ENCODE measurements at places on chromosomes 7 and 10.

- DNase-seq: no peak
These were observed 120.7 kb downstream of the PRKAG2 start for GRCh38 chr7:151756076-151756731.

GRCh38 chr7:135260930-135261721, 27.5 kb downstream of the STRA8 start:
- DNase-seq: no peak

- no peak for DNase-seq
These were observed 227.8 kb downstream of the CELF2 start for GRCh38 chr10:11245510-11245909.

DNA sequence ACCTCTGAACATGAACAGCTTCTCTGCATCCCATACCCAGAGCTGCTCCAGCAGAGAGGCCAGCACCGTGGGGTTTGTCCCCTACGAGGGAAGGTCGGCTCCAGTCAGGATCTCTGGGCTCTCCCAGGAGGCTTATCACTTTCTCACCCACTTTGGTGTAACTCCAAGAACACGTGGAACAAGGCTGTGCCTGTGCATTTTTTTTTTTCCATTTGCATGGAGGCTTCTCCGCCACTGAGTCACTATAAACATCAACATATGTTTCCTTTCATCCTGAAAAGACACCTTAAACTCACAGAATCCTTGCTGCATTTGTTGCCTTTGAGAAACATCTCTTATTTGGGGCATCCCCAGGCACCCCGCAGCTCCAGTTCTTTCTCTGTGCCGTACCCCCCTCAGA, 29.4 kb upstream of the ECHDC3 start:
- no peak for DNase-seq

- no peak for DNase-seq
These were observed 246.1 kb downstream of the RPS24 start for GRCh38 chr10:78279756-78280155.

GRCh38 chr7:44052771-44053365, 8.4 kb downstream of the DBNL start:
- no peak for DNase-seq

GRCh38 chr7:18202315-18203045, 174.8 kb upstream of the PRPS1L1 start:
- DNase-seq: no peak

- DNase-seq: no peak
These were observed 2.3 kb downstream of the CDK13 start for GRCh38 chr7:39952374-39952773.

GRCh38 chr10:104274762-104275721, 6.1 kb downstream of the GSTO2 start:
- no peak for DNase-seq

DNA sequence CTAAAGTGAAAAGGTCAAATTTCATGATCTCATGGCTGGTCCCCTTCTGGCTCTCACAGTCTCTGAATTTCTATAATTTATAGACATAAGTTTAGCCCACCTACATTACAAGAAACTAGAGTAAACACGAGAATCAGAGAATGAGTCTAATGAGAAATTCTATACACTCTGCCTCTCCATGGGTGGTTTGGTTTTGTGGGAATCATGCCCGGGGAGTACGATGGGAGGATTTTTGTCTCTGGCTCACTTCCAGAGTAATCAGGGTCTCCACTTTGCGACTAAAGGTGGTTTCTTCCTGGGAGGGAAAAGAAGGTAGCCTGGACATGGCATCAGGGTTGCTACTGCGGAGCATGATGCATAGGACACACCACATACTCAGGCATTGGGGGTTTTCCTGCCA, 69.7 kb downstream of the MRC1 start:
- DNase-seq: no peak

- DNase-seq: no peak
These were observed 146.6 kb downstream of the REEP3 start for GRCh38 chr10:63667596-63668480.

- DNase-seq: no peak
These were observed 38.4 kb downstream of the VSTM4 start for GRCh38 chr10:49076741-49077521.

DNA sequence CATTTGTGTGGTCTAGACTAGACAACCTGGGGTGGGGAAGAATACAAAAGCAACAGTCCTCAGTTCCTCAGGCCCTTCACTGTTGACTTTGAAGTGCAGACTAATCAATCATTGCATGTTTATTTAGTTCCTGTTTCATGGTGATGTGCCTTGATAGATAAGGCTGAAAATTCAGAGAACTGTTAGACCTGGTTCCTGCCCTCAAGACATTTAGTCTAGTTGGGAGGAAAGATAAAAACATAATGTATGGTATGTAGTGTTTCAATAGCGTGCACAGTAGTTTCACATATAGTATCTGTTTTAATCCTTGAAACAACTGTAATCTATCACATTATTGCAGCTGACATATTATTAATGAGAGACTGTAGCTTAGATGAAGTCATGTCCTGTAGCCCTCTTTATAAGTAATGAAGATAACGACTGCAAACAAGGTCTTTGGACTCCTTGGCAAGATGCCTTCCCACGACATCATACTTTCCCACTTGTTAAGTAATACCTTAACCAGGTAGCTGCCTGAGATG, 124.0 kb downstream of the CELF2 start:
- DNase-seq: no peak

- peak; percentile 40 for DNase-seq
These were observed 11.0 kb upstream of the LFNG start for GRCh38 chr7:2508327-2509215.

DNA sequence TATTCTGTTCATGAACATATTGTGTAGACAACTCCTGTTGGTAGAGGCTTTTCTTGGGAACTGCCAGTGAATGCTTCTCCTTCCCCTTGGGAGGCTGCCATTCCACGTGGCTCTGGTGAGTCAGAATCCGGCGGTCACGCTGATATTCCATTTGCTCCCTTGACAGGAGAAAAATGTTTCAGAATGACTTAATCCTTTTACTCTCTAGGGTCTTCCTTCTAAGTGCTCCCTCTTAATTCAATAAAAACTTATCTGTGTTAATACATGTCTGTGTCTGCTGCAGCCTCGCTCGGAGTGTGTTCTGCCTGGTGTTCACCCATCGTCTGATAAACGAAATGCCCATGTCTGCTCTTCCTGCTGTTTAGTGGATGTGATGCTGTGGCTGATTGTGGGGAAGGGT, 278.6 kb downstream of the ARHGAP12 start:
- DNase-seq: peak; percentile 55

DNA sequence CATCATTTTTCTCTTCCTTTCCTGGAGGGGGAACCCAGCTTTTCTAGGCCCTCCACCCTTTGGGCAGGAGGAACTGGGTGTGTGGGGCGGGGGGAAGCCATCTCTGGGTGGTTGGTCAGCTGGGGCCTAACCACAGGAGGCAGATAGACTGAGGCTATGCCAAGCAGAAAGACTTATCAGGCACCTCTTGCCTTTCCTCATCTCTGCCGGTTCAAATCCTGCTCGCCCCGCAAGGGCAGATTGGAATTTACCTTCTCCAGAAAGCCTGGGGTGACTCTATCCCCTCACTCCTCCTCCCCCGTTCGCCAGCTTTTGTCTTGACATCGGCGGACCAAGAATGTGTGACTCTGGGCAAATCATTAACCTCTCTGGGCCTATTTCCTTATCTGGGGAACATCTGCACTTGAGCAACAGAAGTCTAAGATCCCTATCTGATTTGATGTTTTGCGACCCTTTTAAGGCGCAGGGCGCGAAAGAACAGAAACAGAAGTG, 584 bp upstream of the GARS1 start:
- no peak for DNase-seq

GRCh38 chr7:84583331-84583730, 388.7 kb upstream of the SEMA3A start:
- DNase-seq: no peak

- DNase-seq: no peak
These were observed 233.0 kb downstream of the WDR11 start for GRCh38 chr10:121084016-121084674.

DNA sequence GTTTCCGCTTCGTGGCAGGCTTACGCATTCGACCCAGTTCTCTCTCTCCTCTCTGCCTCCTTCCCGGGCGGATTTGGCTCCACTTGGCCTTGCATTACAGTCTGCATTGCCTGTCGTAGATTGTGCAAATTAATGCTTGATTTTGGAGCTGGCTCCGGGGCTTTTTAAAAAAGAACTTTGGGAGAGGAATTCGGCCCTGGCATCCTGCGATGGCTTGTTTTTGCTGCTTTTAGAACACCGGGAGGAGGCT, 767 bp downstream of the EIF4EBP2 start:
- DNase-seq: no peak

DNA sequence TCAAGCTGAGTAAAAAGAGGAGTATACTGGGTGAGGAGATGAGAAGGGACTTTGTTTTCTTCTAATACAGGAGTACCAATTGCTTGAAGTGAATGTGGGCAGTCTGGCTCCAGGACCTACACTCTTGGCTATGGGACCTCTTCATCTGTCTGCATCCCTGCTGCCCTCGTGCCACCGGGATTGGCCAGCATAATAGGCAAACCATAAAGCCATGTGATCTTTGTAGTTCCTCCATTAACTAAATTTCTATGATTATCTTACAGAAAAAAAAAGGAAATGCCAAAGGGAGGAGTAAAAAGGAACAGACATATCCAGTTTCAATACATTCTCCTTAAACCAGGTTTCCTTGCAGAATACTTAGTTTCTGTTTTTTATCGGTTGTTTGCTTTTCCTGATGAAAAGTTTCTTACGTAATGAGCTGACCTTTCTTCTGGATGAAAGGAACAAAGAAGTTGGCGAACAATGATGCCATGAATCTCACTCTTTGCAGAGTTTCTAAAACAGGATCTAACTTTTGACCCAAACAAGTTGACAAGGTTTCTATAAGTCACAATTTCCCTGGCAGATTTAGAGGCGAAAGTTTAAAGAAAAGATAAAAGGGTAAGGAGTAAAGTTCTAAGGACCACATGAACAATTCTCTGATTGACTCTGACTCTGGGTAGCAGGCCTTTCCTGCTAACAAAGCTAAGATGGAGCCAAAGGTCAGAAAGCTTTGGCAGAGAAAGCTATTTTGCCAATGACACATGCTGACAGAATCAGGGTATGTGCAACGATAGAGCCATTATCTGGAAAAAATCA, 54.1 kb downstream of the LAMB1 start:
- DNase-seq: peak; percentile 81

DNA sequence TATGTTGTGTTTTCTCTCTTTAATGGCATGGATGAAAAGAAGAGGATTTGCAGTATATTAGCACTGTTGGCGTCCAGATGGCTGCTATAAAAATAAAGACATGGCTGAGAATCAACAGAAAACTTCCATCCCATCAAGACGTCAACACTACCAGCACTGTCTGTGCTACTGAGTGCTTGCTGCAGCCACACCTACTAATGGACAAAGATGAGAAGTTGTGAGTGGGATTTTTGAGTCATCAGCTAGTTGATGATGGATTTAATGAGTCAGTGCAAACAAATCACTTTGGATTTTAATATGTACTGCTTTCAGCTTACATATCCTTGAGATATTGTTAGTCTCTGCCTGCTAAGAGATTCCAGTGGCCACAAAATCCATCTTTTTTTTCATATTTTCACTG, 631.0 kb upstream of the ANKRD30A start:
- peak; percentile 75 for DNase-seq

- no peak for DNase-seq
These were observed 110.1 kb downstream of the CCNY start for GRCh38 chr10:35446439-35446838.

- no peak for DNase-seq
These were observed 13.3 kb downstream of the SLC26A5 start for GRCh38 chr7:103432712-103433111.

- DNase-seq: no peak
These were observed 160.5 kb downstream of the AOAH start for GRCh38 chr7:36563706-36564327.

DNA sequence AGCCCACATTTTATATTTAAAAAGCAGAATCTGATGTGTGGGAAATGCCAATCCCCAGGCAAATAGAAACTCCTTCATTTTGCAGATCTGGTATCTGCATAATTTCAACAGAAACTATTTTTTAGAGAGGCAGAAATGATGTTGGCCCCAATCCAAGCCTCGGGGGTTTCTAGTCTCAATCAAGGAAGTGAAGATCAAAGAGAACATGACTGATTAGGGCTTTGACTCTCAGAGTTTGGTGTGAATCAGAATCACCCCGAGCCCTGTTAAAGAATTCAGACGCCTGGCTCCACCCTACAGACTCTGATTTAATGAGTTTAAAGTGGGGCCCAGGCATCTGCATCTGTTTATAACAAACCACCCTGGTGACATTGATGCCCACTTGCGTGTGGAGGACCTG, 36.7 kb upstream of the UBE2H start:
- DNase-seq: no peak

GRCh38 chr10:114754445-114755320, 66.9 kb upstream of the FHIP2A start:
- DNase-seq: peak; percentile 73

- no peak for DNase-seq
These were observed 772 bp upstream of the DDC start for GRCh38 chr7:50565977-50566376.

DNA sequence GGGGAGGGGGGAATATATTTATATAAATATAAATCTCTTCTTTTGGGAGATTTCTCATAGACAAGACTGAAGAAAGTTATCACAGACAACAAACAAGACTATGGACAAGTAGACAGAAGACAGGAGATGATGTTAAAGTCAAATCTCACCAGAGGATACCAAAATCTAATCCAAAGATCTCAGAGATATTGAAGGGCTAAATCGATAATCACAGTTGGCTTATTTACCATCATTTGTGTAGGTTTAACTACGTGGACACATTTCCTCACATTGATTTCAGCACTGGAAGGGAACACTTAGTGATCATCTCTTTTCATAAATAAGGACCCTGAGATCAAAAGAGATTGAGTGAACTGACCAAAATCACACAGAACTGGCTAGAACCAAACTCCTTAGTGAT, 2.7 kb upstream of the INPP5F start:
- DNase-seq: no peak

GRCh38 chr10:101896225-101896877, 52.8 kb upstream of the KCNIP2 start:
- no peak for DNase-seq

DNA sequence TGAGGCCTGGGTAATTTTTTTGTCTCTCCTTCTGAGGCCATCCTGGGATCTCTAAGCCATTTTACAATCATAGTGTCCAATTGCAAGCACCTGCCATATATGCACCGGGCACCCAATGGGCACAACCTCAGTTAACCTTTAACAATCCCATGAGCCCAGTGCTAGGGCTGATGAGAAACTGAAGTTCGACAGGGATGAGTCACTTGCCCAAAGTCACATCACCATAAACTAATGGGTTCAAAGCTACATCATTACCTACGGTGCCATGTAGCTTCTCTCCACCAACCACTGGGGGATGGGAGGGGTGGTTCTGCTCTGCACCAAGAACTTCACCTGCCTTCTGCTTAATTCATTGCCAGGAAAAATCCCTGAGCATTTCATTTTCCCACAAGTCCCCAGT, 95.8 kb upstream of the ZNF716 start:
- DNase-seq: no peak

- DNase-seq: no peak
These were observed 40.2 kb upstream of the MYL10 start for GRCh38 chr7:101669307-101669706.

DNA sequence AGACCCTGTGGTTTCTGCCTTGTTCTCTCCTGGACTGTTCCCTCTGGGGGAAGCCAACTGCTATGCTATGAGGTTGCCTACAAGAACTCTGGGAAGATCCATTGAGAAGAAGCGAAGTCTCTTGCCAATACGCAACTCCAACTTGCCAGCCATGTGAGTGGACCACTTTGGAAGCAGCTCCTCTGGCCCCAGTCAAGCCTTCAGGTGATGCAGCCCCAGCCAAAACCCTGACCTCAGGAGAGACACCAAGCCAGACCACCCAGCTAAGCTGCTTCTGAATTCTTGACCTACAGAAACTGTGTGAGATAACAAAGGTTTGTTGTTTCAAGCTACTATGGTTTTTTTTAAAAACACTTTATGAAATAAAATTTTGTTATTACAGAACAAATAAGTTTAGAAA, 20.2 kb upstream of the MYL7 start:
- DNase-seq: no peak
